ENCODE measurements at places on chromosomes 16 and 17.

DNA sequence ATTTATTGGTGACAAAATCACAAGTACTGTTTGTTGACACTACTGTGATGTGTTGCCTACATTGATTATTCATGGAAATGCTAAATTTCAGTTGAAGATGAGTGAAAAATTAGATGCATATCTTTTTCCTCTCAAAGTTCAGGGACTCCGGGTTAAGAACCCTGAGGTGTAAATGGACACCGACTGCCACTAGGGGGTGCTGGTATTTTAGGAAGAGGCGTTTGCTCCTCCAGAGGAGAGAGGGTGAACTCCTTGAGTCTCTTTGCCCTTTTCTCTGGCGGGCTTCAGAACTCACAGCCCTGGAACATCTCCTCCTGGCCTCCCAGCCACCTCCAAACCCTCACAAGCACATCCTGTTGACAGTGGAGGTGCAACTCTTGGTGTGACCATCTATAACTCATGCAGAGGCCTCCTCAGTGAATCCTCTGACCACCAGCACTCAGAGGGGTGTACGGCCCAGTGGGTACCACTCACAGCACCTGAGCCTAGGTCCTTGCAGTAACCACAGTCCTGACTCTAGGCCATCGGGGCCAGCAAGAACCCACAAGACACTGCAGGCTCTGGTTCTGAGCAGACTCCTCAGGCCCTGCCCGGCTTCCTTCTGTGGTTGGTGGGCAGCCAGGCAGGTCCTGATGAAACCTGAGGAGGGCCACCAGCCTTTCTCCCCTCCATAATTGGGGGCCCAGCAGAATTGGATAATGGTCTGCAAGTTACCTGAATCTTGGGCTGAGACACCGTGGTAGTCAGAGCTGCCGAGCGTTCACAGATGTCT is 26.2 kb upstream of the PIK3R5 start:
- DNase-seq: peak; percentile 74

DNA sequence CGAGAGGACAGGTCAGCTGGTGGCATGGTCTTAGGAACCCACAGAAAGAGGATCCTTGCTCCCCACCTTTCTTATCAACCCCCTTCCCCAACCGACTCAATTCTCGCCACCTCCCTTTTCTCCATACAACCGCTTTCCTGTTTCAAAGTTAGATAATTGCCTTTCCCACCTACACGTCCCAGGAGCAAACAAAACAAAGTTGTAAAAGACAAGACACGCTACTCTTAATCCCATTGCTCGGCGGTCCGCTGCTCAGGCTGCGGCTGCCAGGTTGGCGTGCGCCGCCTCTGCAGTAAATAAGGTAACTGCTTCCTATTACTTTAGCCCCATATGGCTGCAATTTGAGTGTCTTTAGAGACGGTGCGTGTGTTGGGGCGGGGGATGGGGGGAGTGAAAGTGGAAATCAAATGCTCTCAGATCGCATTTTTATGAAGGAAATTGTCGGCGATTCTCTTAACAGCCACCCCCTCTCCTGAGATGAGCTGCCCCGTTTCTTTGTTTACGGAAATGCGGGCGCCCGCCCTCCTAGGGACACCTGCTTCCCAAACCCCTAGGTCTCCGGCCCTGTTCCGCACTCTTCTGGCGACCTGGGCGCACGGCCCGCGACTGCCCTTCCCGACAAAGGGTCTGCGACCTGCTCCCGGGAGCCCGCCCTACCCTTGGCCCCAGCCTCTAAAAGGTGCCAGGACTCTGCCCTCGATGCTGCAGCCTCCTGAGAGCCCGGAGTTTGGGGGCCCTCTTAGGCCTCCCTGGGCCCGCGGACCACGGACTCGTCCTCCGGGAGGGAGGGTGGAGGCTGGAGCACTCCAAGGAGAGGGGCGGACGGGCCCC is 3.7 kb upstream of the CBX8 start:
- peak; percentile 64 for DNase-seq

DNA sequence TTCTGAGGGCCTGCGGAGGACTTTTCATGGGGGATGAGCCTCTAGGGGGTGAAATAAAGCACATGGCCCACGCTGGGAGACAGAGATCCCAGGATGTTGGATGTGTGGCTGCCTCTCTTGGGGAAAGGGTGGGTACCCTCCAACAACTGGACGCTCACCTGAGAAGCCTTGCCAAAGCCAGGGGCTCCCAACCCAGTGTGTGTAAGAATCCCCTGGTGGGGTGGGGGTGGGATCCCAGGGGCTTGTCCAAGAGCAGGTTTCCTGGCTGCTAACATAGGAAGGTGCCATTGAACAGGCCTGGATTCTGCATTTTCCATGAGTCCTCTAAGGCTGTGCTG is 587 bp downstream of the SNX20 start:
- no peak for DNase-seq

DNA sequence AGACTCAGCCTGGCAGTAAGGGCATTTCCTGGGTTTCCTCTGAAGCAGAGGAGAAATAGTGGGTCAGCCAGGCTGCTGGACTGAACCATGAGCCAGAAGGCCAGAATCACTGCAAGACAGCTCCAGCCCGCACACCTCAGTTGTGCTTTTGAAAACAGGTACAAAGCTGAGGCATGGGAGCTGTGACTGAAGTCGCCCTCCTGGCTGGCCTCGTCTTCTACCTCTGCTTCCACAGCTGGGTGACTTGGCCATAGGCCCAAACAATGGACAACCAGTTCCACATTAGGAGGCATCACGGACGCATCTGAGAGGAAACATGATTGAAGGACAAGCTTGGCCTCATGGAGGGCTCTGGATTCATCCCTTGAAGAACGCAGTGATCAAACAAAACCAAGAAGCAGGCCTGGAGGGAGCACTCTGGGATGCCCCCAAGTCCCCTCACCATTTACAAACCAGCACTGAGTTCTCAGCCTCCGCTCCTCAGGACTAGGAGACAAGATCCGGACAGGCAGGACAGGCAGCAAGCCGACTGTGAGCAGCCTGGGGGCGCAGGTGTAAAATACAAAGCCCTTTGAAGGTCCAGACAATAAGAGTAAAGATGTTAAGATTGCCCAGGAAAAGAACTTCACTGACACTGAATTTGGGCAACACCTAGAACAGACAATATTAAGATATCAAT is 68.7 kb downstream of the N4BP1 start:
- no peak for DNase-seq

DNA sequence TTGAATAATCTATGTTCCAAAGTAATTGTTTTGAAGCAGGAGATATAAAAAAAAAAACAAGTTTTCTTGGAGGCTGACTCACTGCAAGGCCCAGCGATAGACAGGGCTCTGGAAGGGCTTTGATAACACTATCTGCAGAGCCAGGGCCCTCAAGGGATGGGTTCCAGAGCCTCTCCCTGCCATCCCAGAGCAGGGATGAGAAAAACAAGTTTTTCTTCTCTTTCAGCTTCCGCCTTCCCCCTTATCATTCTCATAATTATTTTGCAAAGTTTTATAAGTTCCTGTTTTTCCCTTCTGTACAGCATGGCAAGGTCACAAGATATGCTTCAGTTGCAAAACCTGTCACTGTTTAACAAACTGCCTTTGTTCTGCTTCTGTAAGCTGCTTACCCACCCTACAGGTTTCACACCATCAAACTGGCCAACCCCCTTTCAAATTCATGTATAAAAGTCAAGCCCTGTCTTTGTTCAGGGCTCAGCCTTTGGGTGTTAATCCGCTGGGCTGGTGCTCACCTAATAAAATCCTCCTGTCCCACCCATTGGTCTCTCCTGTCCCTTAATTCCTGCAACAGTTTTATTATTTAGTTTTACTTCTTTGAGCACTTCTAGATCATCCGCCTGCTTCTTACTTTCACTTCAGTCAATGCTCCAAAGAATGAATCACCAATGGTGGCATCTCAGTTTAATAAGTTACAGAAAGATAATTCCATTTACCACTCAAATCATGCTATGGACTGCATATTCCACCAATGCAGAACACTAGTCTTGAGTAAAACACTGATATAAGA is 5.6 kb upstream of the THUMPD1 start:
- DNase-seq: no peak

DNA sequence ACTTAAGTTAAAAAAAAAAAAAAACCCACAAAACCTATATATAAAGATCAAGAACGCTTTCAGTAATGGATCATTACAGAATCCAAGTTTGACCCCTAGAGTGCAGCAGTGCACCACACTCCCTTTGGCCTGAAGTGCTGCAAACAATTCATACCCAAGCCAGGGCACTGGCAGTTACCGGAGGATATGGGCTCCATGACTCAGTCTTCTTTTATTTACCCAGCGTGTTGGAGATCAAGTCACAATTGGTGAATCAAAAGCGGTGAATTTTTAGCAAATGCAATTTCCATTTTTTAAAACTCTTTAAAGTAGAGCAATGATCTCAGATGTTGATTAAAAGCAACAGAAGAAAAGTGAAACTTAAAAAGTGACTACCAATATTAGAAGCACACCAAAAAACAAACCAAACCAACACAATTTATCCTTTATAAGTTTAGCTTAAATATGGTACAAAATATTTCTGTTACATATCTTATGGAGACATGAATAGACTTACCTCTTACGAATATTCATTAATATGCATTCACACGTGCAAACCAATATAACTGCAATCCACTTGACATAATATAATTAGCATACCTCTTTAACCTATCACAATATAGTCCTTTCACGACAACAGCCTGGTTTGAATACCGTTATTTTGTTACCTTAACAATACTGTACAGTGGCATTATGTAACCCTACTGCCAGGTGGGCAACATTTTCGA is 46.3 kb downstream of the ZNF652 start:
- peak; percentile 78 for DNase-seq

DNA sequence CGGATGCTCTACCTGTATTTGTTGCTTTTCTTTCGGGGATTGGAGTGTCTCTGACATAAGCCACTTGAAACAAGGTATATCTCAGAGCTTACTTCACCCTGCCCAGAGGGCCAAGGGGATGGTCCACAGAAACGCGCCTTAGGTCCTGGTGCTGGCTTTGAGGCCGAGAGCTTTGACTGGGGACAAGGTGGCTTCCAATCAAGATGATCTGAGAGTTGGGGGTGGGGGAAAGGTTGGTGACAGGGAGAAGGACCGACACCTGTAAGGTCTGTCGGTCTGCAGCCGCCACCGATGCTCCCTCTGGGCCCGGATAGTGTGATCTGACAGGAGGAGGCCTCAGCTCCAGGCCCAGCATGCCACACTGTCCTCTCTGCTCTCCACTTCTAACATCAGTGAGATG is 21.8 kb upstream of the SPATA32 start:
- no peak for DNase-seq

GRCh38 chr16:87165885-87166284 is 151.3 kb downstream of the C16orf95 start:
- DNase-seq: no peak

DNA sequence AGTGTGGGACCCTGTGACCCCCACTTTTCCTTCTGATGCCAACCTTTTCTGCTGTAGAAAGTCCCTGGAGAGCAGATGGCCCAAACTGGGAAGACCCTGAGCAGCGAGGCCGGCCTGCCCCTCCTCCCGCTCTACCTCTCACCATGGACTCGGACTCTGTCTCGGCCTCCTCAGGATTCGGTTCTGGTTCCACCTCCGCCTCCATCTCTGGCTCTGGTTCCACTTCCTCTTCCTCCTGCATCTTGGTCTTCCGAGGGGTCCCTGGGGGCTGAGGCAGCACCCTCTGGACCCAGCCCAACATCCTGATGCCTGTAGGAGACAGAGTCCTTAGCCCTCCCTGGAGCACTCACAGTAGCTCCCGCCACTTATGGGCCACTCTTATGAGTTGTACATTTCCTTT is 3.9 kb downstream of the CNGB1 start:
- no peak for DNase-seq

DNA sequence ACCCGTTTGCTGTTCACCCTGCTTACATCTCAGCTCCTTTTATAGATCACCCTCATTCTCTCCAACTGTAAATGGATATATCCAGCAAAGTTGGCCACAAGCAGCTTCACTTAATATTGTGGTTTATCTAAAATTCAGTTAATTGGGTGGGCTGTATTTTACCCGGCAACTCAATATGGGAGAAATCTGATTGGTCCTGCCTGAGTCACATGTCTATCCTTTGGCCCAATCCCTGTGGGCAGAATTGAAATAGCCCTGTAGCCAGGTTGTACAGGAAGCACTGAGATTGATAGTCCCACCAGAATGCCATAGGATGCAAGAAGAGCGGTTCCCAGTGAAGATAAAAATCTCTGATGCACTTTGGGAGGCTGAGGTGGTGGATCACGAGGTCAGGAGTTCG is 73.2 kb downstream of the AIPL1 start:
- no peak for DNase-seq

DNA sequence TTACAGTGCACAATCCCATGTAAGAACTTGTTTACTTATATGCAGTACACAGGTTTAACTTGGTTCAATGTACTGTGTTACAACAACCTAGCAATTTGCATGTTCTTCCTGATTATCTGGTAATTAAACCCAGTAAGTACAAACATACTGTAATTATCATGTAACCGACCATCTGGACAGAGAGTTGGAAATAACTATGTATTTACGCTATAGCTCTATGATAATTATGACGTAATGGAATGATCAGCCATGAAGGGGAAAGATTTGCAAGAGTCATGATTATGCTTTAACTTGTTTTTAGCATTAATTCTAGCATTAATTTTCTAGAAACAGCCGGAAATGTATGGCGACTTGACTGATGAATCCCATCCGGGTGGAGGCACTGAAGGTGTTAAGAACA is 74.8 kb upstream of the SALL1 start:
- no peak for DNase-seq

GRCh38 chr17:66775271-66775670 is 59.6 kb upstream of the CACNG5 start:
- DNase-seq: no peak

DNA sequence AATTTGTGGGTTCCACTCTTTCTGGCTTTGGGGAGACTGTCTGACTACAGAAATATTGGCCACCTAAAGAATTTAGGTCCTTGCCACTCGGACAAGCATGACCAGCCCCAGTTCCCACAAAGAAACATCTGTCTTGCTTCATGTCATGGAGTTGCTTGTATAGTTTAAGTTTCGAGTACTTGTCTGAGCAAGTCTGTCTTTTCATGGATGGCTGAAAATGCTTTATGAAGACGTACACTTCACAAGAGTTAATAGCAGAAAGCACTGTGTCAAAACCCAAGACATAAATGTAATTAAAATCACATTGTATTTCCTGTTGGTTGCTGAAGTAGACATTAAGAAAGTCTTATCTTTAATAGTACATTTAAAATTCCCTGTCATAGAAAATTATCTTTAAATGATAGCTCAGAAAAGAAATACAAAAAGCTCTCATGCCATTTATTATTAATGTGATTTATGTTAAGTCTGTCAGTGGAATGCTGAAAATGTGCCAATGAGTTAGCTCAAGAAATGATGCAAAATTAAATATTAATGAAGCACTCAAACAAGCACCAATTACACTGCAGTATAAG is 29.8 kb upstream of the XYLT2 start:
- no peak for DNase-seq

Data from CD4-positive, alpha-beta T cell treated with Interferon alpha-2 for 1 hour (primary cell).